ENCODE measurements at places on chromosomes 12 and 14.
A peak's percentile ranks its signal among the peaks of the same experiment; 100 is the strongest.

- H3K4me3 ChIP-seq = peak overlapping the region; percentile 60
- peak overlapping the region; percentile 70 for H3K27ac ChIP-seq
- no peaks in the 10 kb centered on the region for H3K4me1 ChIP-seq
- no peaks in the 10 kb centered on the region for H3K36me3 ChIP-seq
- no peak for DNase-seq
- H3K27me3 ChIP-seq = no peaks in the 10 kb centered on the region
Observed at GRCh38 chr12:9241301-9241700, 33.1 kb upstream of the PZP start.

DNA sequence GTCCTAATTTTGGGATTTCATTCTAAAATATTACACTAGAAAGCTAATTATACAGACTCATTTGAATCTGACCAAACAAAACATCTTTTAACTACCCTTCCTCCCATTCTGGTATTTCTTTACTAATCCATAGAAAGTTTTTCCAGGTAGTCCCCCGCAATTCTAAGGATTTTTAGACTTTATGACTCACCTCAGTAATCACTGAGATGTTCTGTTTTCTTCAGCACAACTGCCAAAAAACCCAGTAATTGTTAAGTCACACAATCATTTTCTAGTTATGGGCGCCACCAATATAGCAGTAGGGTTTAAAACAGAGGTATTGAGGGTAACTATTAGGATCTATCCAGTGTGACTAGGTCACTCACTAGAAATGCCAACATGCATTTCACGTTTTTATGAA lies 1.6 kb upstream of the ARID4A start:
- H3K27me3 ChIP-seq = no peaks in the 10 kb centered on the region
- no peak for DNase-seq
- H3K4me3 ChIP-seq = peak overlapping the region; percentile 87
- peak overlapping the region; percentile 95 for H3K27ac ChIP-seq
- no peaks in the 10 kb centered on the region for H3K36me3 ChIP-seq

DNA sequence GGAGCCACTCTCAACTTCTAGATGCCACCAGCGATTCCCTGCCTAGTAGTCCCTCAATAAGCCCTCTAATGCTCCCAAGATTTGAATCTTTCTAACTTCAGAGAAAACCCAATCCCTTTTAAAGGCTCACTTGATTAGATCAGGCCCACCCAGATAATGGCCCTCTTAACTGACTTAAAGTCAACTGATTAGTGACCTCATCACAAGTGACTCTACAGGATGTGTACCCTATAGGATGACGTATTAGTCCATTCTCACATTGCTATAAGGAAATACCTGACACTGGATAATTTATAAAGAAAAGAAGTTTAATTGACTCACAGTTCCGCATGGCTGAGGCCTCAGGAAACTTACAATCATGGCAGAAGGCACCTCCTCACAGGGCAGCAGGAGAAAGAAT lies 49.1 kb downstream of the ANKS1B start:
- no peak for DNase-seq
- no peaks in the 10 kb centered on the region for H3K27me3 ChIP-seq
- H3K27ac ChIP-seq = no peak overlapping the region
- H3K4me3 ChIP-seq = no peak overlapping the region
- no peaks in the 10 kb centered on the region for H3K36me3 ChIP-seq

- H3K36me3 ChIP-seq = no peaks in the 10 kb centered on the region
- H3K4me3 ChIP-seq = no peak overlapping the region
- peak overlapping the region; percentile 89 for H3K27ac ChIP-seq
- no peak for DNase-seq
- H3K4me1 ChIP-seq = peaks cover 61% of the 10 kb centered on the region
Observed at GRCh38 chr12:51922146-51922545, 14.8 kb downstream of the ACVRL1 start.

- H3K27ac ChIP-seq = no peak overlapping the region
- H3K4me1 ChIP-seq = peaks cover 14% of the 10 kb centered on the region
- no peaks in the 10 kb centered on the region for H3K27me3 ChIP-seq
- H3K4me3 ChIP-seq = no peak overlapping the region
- DNase-seq = no peak
- no peaks in the 10 kb centered on the region for H3K36me3 ChIP-seq
Observed at GRCh38 chr12:50572287-50572686, 67.5 kb downstream of the DIP2B start.

- DNase-seq = no peak
- H3K4me3 ChIP-seq = no peak overlapping the region
- H3K27ac ChIP-seq = no peak overlapping the region
- no peaks in the 10 kb centered on the region for H3K36me3 ChIP-seq
- H3K27me3 ChIP-seq = no peaks in the 10 kb centered on the region
Observed at GRCh38 chr12:104494137-104494792, 37.5 kb downstream of the CHST11 start.

DNA sequence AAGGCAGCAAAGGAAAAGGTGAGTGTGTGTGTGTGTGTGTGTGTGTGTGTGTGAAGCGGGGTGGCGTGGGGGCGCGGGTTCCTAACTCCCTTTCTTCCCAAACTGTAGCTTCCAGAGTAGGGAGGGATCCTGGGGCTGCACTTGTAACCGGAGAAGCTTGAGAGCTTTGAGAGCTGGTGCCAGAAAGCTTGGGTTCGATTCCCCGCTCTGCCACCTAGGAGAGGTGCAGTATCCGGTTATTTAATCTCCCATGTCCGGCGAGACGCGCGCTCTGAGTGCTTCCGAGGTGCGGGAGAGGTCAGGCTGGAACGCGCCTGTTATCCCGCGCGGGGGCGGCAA lies 7.2 kb upstream of the RACGAP1 start:
- H3K27me3 ChIP-seq = peaks cover 31% of the 10 kb centered on the region
- no peak overlapping the region for H3K27ac ChIP-seq
- DNase-seq = no peak
- no peaks in the 10 kb centered on the region for H3K4me1 ChIP-seq

DNA sequence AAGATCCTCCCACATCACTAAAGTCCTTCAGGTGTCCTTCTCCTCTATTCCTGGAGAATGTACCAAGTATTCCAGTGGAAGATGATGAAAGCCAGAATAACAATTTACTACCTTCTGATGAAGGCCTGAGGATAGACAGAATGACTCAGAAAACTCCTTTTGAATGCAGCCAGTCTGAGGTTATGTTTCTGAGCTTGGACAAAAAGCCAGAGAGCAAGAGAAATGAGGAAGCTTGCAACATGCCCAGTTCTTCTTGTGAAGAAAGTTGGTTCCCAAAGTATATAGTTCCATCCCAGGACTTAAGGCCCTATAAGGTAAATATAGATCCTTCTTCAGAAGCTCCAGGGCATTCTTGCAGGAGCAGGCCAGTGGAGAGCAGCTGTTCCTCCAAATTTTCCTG lies 54.6 kb upstream of the HELB start:
- H3K27me3 ChIP-seq = no peaks in the 10 kb centered on the region
- no peaks in the 10 kb centered on the region for H3K4me1 ChIP-seq
- DNase-seq = no peak
- H3K27ac ChIP-seq = no peak overlapping the region
- no peak overlapping the region for H3K4me3 ChIP-seq

GRCh38 chr14:89750281-89750755 lies 204.2 kb downstream of the EFCAB11 start:
- DNase-seq = no peak
- no peaks in the 10 kb centered on the region for H3K27me3 ChIP-seq
- peaks cover 5% of the 10 kb centered on the region for H3K4me1 ChIP-seq
- no peaks in the 10 kb centered on the region for H3K36me3 ChIP-seq
- no peak overlapping the region for H3K27ac ChIP-seq

DNA sequence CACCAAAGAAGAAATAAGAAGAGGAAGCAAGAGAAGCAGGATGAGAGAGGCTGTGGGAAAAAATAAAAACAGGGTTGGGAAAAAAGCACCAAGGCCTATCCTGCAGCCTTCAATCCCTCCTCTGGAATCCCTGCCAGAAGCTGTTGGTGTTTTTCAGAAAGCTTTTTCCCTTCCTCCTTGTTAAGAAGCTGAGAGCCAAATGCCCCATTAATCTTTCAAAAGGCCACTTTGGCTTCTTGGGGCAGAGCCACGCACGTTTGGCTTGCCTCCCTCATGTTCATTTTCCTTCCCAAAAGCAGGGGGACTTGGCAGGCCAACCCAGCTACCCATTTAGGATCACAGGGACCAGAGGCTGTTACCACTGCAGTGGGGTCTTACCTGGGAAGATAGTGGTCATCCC lies 365.3 kb downstream of the NUAK1 start:
- H3K27me3 ChIP-seq = no peaks in the 10 kb centered on the region
- no peaks in the 10 kb centered on the region for H3K36me3 ChIP-seq
- H3K4me3 ChIP-seq = no peak overlapping the region
- H3K27ac ChIP-seq = no peak overlapping the region

DNA sequence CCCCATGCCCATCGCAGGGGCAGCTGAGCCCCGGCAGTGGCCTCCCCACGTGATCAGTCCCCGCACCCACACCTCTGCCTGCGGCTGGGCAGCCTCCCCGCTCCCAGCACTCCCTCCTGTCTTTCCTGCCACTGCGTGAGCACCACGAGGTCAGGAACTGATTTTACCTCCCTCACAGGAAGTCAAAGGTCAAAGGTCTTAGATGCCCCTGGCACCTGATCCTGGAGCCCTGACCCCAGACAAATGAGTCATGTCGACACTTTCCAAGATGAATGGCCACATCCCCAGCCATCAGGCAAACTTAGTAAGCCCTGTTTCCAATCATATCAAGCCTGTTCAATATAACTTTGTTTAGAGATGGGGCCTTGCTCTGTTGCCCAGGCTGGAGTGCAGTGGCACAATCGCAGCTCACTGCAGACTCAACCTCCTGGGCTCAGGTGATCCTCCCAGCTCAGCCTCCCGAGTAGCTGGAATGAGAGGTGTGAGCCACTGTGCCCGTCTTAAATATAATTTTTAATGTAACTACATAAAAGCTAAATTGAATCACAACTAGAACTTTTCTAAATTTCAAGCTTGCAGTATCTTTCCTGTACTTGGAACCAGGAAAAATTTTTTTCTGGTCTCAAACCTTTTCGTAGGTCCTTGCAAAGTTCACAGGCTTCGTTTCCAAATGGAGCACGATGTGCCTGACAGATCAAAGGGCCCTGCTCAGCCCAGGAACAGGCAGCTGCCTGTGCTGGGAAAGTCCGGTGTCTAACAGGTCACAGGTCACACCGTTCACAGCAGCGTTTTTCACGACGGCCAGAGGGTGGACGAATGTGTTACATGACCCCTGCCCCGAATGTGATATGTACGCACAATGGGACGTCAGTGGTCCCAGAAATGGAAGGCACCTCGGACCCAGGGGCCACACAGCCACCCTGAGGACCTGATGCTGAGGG lies 1.9 kb downstream of the LRCOL1 start:
- peaks cover 64% of the 10 kb centered on the region for H3K27me3 ChIP-seq
- H3K36me3 ChIP-seq = no peaks in the 10 kb centered on the region
- no peak for DNase-seq
- H3K4me3 ChIP-seq = no peak overlapping the region
- peaks cover 21% of the 10 kb centered on the region for H3K4me1 ChIP-seq

DNA sequence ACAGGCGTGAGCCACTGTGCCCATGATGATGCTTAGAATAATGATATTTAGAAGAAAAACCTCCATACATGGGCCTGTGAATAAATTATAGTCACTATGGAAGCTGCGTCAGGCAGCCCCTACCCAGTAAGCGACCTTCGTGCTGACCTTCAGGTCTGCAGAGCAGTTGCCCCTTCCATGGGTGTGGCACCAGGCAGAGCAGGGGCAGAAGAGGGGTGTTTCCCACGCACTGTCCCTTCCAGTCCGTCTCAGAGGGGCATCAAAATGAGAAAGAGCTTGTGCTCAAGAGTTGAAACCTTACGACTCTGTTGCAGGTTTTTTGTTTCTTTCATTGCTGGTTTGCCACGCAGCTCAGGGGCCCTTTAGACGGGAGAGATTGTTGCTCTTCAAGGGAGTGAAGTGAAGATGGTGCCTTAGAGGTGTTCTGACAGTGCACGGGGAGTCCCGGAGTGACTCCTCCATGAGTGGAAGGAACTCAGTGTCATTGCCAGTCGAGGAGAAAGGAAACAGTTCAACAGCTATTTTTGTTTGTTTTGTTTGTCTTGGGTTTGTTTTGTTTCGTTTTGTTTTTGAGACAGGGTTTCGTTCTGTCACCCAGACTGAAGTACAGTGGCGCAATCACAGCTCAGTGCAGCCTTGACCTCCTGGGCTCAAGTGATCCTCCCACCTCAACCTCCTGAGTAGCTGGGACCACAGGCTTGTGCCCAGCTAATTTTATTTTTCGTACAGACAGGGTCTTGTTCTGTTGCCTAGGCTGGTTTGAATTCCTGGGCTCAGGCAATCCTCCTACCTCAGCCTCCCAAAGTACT lies 13.9 kb downstream of the CKB start:
- H3K4me3 ChIP-seq = no peak overlapping the region
- peaks cover 74% of the 10 kb centered on the region for H3K36me3 ChIP-seq
- H3K4me1 ChIP-seq = peaks cover 17% of the 10 kb centered on the region
- no peaks in the 10 kb centered on the region for H3K27me3 ChIP-seq
- no peak for DNase-seq

- H3K27ac ChIP-seq = no peak overlapping the region
- H3K4me3 ChIP-seq = no peak overlapping the region
- H3K4me1 ChIP-seq = no peaks in the 10 kb centered on the region
- H3K27me3 ChIP-seq = no peaks in the 10 kb centered on the region
Observed at GRCh38 chr12:81181691-81182090, 103.8 kb downstream of the ACSS3 start.

DNA sequence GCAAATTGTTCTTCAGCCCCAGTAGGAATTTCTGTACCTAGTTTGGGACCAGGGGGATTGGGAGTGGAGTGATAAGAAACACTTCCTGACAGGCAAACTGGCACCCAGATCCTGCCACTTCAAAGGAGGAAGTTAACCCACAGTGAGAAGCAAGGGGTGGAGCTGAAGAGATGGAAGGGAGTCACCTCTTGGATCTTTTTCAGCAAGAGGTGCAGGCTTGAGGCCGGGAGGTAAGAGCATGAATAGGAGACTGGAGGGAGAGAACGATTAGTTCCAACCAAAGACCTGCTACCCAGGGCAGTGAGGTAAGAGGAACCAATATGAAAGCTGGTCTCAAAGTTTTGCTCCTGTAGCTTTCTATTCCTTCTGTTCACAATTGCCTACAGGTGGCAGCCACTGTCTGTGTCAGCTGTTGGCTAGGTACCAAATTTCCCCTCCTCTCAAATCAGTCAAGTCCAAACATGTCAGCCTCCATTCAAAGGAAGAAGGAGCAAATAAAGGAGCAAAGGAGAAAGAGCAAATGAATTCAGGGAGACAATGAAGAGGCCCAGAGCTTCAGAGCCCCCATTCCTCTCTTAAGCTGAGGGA lies 14.9 kb upstream of the TAC3 start:
- H3K36me3 ChIP-seq = no peaks in the 10 kb centered on the region
- no peak overlapping the region for H3K27ac ChIP-seq
- H3K27me3 ChIP-seq = peaks cover 5% of the 10 kb centered on the region
- no peak overlapping the region for H3K4me3 ChIP-seq
- peaks cover 5% of the 10 kb centered on the region for H3K4me1 ChIP-seq

- H3K4me3 ChIP-seq = no peak overlapping the region
- peaks cover 4% of the 10 kb centered on the region for H3K27me3 ChIP-seq
- H3K27ac ChIP-seq = no peak overlapping the region
- no peak for DNase-seq
- no peaks in the 10 kb centered on the region for H3K36me3 ChIP-seq
- no peaks in the 10 kb centered on the region for H3K4me1 ChIP-seq
Observed at GRCh38 chr12:13945236-13945635, 36.2 kb downstream of the GRIN2B start.

Measured in heart right ventricle (tissue), 16 donors.